Stimulated activated CD8-positive, alpha-beta memory T cell treated with anti-CD3 and anti-CD28 coated beads, Interleukin-12 subunit alpha, Interleukin-12 subunit beta, amount 100 ng/mL, for 1 hour (primary cell): ENCODE measurements at places on chromosomes 2 and 18.

DNA sequence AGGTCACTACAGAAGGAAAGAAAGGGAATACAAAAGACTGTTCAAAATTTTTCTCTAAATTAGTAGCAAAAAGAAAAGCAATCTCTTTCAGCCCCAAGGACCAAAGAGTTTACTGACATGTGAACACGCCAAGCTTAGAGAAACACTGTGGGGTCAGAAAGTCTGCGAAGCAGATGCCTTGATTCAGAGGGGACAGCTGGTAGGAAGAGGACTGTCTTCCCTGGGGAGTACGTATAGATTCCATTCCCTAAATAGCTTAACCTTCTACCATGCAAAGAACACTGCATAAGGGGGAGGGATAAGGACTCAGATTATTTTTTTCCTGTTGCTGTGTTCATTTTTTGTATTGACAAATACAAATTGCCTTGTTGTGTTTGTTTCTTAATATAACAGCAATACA lies 96.1 kb downstream of the IRS1 start:
- no peak for DNase-seq

DNA sequence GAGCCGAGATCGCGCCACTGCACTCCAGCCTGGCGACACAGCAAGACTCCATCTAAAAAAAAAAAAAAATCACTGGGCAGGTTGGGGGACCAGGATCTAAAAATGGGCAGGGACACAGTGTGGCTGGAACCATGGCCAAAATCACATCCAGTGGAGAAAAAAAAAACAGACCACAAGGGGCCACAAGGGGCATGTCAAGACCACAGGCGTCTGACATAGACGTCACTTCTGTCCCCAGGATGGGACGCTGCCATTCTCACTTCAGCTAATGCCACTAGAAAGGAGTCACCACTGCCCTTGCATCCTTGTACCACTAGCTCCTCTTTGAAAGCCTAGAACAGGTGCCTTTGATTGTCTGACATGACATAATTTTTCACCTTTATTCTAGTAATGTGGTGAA lies 2.5 kb upstream of the POMC start:
- DNase-seq = no peak

DNA sequence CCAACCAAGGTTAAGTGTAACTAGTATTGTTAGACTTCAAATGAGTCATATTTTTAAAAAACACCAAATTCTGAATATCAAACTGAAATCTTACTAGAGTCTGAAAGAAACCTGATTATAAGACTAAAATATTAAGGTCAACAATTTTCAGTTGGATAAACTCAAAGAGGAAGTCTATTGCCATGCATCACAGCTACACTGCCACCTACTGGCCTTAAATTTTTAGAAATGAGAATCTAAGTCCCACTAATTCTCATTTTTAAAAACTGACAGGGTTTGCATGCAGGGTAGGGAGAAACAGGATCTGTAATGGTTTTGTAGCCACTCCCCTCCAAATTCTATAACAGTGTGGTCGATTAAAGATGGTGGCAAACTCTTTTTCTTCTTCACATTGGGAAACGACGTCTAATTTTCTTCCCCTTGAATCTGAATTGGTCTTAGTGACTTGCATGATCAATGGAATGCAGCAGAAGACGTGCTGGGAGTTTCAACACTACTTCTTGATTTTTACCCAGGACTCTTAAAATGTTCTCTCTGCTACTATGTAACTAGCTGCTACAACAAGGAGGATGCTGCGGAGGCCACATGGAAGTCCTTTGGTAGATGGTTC lies 176.1 kb upstream of the SESTD1 start:
- no peak for DNase-seq

DNA sequence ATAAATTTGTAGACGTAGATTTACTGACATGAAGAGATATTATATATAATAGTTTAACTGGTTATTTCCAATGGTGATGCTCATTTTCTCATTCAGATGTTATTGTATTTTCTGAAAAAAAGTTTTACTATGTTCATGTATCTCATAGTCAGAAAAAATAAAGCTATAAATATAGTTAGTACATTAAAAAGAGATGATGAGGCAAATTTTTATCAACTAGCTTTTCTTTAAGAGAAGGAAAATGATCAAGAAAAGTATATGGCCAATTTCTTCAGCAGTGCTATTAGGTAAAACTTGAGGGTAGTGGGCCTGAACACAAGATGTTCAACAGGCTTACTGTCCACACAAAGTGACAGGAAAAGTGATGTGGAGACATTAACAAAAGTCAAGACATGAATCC lies 11.7 kb downstream of the TTC21B start:
- no peak for DNase-seq

DNA sequence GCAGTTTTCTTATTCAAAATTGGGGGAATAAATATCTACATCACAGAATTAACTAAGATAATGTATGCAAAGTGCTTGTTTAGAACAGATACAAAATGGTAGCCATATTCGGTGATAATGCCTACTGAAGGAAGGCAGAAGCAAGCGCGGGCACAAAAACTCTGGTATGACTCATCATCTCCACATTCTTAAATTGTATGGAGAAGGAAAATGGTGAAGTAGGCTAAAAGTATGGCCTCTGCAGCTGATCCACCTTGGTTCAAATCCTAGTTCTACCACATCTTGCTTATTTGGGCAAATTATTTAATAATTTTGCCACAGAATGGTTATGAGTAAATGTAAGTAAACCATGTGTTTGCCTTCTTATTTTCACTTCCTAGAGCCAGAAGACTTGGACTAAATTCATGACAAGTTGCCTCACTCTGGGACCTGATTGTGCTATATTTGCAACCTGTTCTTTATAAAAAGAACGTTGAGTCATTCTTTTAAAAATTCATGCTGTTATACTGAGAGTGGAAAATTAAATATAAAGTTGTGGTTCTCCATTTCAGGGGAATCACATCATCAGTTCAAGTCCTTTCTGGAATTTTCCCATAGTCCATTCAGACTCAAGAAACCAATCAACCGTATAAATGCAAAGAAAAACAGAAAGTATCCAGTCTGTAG lies 9.0 kb upstream of the CDK15 start:
- no peak for DNase-seq

DNA sequence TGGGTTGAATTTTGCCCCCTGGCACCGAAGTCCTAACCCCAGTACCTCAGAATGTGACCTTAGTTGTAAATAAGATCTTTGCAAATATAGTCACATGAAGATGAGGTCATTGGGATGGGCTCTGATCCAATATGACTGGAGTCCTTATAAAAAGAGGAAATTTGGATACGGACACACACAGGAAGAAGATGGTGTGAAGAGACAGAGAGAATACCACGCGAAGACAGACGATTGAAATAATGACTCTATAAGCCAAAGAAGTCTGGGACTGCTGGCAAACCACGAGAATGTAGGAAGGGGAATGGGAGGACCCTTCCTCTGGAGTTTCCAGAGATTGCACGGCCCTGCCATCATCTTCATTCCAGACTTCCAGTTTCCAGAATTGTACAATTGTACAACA lies 98.6 kb downstream of the CPO start:
- no peak for DNase-seq

GRCh38 chr2:242053921-242054320 lies 184.4 kb downstream of the RTP5 start:
- DNase-seq = no peak

DNA sequence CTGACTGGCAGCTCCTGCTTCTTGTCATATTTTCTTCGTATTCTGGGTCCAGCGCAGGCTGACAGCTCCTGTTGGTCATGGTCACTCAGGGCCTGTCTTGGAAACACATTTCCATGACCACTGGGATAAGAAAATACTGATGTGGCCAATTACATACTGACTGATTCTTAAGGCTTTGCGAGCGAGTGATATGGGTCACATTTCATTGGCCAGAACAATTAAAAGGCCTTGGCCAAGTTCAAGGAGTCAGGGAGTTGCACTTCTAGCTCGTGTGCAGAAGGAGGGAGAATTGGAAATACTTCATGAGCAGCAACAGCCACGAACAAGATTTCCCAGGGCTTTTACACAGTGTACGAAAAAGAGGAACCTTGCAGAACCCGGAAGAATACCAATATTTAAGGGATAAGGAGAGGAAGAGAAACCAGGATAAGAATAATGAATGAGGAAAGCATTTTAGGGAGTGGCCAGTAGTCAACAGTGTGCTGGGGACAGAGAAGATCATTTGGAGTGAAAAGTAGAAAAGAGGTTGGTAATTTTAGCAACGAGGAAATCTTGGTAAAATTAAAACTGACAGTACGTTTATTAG lies 149.5 kb downstream of the ATP9B start:
- no peak for DNase-seq

GRCh38 chr2:11765501-11765900 lies 19.1 kb downstream of the LPIN1 start:
- no peak for DNase-seq

GRCh38 chr2:234363011-234363487 lies 133.8 kb downstream of the ARL4C start:
- DNase-seq = no peak

DNA sequence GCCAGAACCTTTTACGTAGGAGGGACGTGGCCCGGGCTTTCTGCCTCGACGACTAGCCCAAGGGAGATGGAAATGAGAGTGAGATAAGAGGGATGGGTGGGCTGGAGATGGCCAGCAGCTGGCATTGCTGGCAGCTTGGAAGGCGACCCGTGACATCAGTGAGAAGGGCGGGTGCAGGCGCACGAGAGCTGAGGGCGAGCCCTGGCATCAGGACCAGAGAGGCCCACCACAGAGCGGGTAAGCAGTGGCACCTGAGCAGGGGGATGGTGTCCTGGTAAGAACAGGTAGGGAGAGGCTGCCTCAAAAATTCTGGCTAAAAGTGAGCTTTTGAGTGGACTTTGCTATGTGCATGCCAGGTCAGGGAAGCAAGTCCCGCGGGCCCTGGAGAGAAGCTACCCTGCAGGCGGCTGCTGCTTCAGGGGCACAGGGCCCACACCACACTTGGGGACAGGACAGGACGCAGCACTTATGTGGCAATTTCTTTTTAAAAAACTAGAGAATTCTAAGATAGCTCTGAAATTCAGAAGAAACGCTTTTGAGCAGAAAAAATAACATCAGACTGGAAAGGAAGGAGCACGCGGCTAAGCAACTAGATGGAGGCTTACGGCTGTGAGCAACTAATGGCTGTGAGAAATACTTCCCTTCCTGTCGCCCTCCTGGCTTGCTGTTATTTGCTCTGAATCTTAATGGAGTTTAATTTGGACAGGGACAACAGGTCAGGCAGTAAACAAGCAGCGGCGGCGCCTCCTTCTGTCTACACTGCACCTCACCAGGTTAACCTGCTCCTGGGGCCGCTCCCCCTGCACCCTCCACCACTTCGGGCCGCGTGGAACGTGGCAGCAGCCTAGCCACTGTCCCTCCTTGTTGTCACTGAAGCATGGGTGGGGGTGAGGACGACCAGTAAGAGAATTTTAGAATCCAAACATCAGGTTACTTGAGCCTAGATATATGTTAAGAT lies 20.5 kb downstream of the THAP4 start:
- no peak for DNase-seq

- no peak for DNase-seq
Observed at GRCh38 chr2:153214337-153214736, 264.2 kb downstream of the RPRM start.

DNA sequence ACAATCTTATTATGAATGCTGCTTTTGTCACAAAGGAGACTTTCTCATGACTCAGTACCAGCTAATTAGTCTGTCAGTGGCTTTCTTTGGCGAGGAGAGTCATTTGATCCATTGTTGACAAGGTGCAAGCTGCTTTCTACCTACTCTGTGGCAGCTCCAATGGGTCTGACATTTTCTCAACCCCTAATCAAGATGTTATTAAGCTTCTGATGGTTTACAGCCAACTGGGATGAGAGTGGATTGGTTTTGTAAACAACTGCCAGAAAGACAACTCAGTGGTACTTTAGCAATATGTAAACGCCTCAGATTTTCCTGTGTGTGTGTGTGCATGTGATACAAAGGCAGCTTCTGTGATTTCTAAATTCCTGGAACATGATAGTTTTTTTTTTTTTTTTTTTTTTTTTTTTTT lies 8.2 kb upstream of the CLIP4 start:
- DNase-seq = no peak

GRCh38 chr18:49377742-49378141 lies 82.7 kb downstream of the DYM start:
- no peak for DNase-seq

DNA sequence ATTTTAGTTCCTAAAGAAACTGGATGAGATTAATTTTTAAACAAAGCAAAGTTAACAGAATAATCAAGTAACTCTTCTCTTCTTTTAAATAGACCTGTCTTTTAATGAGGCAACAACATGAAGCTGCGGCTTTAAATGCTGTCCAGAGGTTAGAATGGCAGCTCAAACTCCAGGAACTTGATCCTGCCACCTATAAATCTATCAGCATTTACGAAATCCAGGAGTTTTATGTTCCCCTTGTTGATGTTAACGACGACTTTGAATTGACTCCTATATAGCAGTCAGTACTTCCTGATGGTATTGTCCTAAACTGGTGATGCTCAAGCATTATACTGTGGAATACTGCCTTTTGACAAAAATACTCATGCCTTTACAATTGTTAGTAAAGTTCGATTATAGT lies 53.7 kb upstream of the TWSG1 start:
- DNase-seq = no peak

DNA sequence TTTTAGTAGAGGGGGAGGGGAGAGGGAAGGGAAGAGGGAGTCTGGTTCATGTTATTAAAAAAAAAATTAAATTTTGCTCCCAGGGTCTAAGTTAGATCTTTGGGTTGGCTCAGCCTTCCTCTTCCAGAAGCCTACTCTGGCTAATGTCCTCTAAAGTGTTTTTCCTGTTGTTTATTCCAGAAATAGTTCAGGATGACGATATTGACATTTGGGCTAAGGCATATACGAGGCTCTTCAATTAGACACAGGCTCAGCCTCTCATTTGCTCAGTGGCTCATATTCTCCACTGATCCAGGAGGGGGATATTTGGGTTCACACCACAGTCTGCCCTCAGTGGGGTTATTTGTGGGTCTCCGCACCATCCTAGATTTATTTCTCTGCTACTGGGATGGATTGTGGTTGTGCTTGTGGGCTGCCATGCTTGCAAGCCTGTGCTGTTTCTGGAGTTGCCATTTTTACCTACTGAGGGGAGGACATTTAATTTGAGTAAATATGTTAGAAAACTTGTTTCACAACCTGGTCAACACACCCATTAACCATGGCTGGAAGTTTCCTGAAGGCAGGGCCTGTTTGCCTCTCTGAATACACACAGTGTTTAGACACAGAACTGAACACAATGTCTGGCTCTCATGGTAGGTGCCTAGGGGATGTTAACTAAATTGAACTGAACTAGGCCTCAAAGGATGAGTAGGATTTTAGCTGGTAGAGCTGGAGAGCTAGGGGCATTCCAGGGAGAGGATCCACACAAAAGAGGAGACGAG lies 257.5 kb upstream of the EPAS1 start:
- no peak for DNase-seq

GRCh38 chr18:68607852-68608251 lies 107.1 kb downstream of the TMX3 start:
- DNase-seq = no peak

DNA sequence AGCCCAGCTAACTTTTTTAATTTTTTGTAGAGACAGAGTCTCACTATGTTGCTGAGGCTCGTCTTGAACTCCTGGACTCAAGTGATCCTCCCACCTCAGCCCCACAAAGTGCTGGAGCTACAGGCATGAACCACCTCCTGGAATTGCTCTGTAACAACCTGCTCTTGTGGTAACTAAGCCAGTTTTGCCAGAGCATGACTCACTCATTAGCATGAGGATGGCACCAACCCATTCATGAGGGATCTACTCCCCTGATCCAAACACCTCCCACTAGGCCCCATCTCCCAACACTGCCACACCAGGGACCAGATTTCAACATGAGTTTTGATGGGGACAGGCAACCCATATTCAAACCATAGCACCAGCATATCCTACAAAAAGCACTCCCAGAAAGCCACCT lies 348.9 kb upstream of the RAB12 start:
- no peak for DNase-seq

GRCh38 chr2:181444654-181445053 lies 12.5 kb upstream of the ITGA4 start:
- no peak for DNase-seq

GRCh38 chr2:67186871-67187270 lies 210.3 kb upstream of the ETAA1 start:
- no peak for DNase-seq
